Lower leg skin (tissue), 4 donors: ENCODE measurements at places on chromosomes 12 and 14.

GRCh38 chr12:34393821-34394150 lies 371.5 kb downstream of the ALG10 start:
- no peak for DNase-seq

- no peak for DNase-seq
These were observed 485.1 kb downstream of the ZFP36L1 start for GRCh38 chr14:68307790-68308168.

GRCh38 chr14:65100922-65101541 lies 1.3 kb downstream of the MAX start:
- DNase-seq, result no peak

DNA sequence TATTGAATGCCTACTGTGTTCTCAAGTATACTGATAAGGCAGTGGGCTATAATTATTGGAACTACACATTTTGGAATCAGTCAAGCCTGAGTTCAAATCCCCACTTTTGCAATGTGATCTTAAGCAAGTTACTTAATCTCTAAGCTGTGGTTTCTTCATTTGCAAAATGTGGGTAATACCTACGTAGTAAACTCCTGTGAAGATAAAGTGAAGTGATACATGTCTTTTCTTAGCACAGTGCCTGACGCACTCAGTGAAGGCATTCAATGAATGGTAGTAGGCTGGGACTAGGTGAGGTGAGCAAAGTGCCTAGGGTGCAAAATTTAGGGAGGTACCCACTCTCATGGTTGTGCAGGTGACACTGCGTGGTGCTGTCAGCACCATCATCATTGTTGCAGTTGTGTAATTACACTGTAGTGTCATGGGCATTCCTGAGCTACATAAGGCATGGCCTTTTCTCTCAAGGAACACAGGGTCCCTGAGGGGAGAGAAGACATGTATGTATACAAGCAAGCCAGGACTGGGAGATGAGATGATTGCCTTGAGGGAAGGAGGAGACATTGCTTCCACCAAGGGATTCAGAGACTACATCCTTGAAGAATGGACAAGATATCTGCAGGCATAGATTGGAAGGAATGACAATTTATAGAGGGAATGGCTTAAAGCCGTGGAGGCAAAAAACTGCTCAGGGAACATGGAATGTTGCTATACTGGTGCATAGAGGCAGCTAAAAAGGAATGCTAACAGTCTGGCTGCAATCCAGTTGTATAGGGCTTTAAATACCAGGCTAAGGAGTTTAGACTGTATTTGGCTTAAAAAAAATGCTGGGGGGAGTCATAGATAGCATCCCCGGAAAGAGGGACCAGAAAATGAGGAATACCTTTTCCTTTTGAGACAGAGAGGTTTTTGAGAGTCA lies 129.2 kb upstream of the ARHGAP5 start:
- DNase-seq, result no peak

GRCh38 chr12:18496156-18496555 lies 234.8 kb downstream of the PIK3C2G start:
- no peak for DNase-seq

DNA sequence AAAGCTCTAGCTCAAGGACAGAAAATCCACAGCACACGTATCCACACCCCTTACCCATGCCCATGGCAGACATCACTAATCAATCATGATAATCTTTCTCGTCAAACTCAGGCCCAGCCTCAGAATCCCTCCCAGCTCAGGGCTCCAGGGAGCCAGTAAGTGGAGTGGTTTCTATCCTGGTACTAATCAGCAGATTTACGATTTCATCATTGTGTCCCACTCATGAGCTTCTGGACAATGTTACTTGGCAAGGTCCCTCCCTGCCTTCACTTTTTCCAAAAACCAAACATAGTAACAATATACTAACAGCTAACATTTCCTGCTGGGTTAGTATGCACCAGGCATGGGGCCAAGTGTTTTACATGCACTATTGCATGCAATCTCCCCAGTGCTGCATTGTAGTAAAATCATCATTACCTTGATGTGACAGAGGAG lies 45.8 kb upstream of the NCOR2 start:
- DNase-seq, result no peak

DNA sequence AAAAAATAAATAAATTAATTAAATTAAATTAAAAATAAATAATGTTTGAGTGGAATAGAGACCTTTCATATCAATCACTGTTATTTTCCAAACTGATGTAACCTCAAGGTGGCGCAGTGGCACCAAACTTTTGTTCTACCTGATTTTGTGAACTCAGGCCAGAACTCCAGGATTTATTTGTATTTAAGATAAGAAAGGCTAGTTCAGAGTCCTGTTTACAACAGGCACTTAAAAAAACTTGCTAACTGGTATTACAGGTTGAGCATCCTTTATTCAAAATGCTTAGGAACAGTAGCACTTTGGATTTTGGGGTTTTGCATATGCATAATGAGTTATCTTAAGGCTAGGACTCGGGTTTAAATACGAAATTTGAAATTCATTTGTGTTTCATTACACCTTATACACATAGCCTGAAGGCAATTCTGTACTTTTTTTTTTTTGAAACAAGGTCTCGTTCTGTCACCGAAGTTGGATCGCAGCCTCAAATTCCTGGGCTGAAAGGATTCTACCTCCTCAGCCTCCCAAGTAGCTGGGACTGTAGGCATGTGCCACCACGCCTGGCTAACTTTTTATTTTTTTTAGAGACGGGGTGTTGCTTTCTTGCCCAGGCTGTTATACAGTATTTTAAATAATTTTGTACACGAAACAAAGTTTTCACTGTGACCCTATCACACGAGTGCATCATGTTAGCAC lies 32.4 kb downstream of the YY1 start:
- no peak for DNase-seq

- DNase-seq, result peak; percentile 26
These were observed 3.5 kb downstream of the FOS start for GRCh38 chr14:75282170-75282554.

DNA sequence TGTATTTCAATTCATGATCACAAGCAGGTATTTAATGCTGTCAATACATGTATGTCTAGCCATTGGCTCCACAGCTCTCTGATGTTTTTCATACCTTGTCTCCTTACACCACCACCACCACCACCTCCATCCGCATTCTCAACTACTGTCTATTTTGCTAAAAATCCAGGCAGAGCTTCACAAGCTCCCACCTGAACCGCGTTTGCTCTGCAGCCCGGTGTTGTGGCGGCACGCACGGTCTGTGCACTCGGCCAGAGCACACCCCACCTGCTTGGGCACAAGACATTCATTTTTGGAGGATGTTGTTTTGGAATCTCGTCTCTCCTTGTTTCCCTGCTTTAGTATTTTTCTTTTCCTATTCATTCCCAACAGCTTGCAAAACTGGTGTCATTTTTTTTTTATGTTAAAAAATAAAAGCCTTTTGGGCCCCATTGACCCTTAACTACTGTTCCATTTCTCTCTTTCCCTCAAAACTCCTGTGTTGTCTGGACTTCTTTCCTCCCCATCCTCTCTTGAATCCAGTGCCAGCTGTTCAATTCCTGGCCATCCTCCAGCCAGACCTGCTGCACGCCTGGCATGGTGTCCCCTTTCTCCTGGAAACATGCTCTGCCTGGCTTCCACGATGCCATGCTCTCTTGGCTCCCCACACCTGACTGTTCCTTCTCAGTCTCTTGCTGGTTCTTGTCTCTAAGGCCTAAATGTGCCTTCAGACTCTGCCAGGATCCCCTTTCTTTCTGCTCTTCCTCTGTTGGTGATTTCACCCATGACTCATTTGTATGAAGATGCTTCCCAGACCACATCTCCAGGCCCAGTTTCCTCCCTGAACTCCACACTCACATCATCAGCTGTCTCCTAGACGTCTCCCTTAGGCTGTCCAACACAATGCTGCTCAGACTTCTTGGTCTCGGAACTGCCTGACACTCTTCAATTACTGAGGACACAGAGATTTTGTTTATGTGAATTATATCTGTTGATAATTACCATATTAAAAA lies 37.9 kb downstream of the PIWIL1 start:
- no peak for DNase-seq

- no peak for DNase-seq
These were observed 14.8 kb downstream of the SLC25A29 start for GRCh38 chr14:100291305-100292075.
